ENCODE measurements at places on chromosomes 12 and 14.

GRCh38 chr14:77061630-77062257, 33.2 kb upstream of the IRF2BPL start:
- DNase-seq, result no peak

DNA sequence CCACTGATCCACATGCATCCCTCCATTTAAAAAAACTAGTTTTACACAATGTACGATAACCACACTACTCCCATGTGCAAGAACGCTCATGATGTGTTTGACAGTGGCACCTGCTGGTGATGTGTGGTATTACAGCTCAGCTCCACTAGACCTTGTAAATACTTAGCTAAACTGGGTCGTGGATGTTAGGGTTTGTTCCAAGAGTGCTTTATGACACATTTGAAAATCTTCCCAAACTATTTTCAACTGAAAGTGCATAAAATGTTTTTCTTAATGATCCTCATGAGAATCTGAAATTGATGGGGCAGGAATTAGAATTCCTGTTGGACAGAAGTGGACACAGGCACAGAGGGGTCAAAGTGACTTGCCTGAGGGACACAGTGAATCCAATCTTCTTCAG, 99.2 kb downstream of the SCARB1 start:
- DNase-seq, result no peak

GRCh38 chr12:69065775-69066174, 132.8 kb upstream of the CPM start:
- DNase-seq, result no peak

DNA sequence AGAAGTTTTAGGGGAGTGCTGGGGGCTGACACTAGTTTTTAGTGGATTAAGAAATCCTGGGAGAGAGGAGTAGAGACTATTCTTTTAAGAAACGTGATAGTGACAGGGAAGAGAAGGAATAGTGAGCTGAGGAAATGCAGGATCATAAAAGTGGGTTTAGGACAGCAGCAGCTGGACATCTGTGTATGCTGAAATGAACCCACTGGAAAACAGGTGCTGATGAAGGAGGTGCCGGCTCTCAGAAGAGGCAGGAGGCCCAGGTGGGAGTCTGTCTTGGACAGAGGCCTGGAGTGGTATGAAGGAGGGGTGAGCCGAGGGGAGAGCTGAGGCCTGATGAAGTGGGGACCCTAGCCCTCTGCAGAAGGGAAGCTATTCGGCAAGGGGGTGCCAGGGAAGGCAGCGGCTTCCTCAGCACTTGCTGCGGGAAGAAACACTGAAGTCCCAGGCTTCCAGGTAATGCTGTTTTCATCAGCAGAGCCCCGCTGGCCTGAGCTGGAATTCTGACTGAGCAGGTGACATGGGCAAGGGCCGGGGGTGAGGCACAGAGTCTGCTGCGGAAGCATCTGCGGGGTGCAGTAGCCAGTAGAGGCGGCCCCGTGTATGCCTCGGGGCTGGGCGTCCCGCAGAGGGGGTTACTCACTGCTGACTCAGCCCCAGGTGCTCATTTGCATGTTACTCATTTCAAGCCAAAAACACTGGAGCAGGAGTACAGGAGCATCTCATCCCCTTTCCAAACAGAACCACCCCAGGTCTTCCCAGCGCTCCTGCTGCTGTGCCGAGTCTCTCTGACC, 89.7 kb downstream of the TMCC3 start:
- DNase-seq, result no peak

- DNase-seq, result no peak
Observed at GRCh38 chr12:39224971-39225370, 217.9 kb downstream of the KIF21A start.

DNA sequence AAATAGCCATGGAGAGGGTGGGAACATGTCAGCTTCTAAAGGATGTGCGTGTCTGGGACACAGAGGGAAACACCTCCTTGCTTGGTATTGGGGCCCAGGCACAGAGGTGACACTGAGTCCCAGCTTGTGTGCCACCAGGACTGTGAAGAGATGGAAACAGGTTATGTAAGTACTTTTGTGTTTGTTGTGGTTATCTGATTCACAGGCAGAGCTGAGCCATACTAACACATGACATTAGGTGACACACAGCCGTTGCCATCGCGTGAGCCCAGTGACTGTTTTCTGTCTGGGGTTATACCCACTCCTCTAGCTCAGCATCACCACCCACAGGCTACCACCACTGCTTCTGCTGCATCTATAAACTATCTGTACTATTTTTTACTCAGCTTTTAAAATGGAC, 12.1 kb upstream of the FLVCR2 start:
- no peak for DNase-seq

DNA sequence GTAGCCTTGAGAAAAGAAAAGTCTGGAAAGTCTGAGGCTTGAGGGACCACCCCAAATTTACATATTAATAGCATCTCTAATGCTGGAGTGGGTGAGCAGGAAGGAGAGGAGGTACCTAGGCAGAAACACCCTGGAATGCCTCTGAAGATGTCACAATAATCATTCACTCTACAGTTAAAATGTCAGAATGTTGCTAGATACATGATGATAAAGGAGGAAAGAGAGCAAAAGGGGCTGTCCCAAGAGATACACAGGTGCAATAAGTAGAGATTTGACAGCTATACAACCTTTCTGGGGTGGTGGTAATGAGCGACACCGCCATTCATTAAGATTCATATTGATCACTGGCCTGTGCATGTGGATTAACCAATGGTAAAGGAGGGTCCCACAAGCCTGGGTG, 540.5 kb upstream of the FBXO33 start:
- DNase-seq, result no peak

DNA sequence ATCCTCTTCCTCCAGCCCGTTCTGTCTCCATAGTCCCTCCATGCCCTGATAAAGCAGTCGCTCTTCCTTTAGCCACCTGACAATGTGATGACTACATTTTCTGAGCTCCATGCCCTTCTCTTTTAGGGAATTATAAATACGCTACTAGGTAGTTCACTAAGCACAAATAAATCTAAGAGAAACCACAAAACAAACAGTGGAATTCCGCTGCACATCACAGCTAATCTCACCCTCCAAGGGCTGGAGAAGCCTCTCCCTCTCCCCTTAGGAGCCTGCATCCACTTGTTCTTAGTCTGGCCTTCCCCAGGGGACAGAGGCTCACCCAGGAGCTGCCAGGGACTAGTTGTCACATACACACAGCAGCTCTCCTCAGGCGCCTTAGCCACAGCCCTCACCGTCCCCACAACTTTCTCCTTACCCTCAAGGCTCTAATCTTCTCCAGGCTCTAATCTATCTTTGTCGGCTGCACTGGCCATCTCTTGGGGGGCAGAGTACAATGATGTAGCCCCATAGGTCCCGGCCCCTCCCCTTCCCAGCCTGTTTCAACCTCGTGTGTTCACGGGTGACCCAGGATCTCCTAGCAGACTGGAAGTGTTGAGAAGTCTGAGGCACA, 55.9 kb upstream of the GPR68 start:
- DNase-seq, result no peak

- no peak for DNase-seq
Observed at GRCh38 chr12:75011120-75011519, 198.5 kb downstream of the KCNC2 start.

DNA sequence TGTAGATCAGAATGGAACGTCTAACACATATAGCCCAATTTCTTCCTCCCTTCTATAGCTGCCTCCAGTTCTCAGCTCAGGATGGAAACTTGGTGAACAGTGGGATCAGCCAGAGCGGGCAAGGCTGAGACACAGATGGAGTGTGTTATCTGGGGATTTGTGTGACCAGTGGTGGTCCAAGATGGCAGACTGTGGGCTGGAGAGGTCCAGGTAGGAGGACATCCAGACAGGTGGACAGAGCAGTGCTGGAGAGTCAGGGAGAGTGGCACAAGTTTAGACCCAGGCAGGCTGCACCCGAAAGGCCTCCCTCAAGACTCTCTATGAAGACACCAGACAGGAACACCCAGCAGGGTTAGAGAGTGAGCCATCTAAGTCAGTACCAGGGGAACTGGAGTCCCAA, 116.1 kb upstream of the CPSF6 start:
- no peak for DNase-seq

GRCh38 chr12:78870539-78870938, 6.0 kb downstream of the SYT1 start:
- no peak for DNase-seq

- no peak for DNase-seq
Observed at GRCh38 chr14:105192866-105193731, 12.0 kb upstream of the NUDT14 start.

DNA sequence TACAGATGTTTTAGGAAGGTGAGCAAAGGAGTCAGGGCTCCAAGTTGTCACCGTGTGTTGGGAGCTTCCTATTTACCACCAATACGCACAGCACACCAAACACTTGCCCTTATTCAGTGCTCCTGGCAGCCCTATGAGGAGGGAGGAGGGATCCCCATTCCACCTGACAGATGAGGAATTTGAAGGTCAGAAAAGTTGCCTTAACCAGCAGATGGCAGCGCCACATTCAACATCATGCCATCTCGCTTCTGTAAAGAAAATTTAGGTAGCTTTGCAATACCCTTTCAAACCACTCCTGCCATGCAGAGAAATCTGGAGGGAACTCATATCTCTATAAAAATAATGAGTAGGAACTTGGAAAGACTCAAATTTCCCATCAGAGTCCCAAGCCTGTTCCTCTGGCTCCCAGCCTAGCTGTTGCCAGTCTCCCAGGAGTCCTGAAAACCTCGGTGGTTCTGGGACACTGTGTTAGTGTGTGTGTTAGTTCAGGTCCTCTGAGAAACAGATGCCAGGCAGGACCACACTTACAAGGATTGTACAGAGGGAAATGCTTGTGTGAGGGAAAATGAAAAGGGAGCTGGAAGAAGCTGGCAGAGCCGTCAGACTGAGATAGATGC, 410.5 kb downstream of the MED13L start:
- DNase-seq, result no peak

GRCh38 chr14:24135584-24135833, 485 bp upstream of the PSME1 start:
- no peak for DNase-seq

DNA sequence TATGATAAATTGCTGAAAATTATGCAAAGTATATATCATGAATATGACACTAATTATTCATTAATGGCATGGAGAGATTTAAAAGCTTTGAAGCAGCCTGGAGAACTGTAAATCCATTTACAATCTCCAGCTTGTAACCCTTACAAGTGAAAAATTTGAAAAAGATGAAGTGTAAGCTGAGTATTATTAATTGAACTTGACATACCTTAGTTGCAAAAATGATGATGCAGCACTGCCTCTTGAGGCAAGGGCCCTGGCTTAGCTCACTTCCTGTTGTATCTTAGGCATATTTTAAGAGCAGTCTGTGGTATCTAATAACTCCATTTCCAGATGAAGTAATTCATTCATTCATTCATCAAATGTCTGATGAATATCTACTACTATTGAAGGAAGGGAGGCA, 158.6 kb downstream of the ANO4 start:
- no peak for DNase-seq

DNA sequence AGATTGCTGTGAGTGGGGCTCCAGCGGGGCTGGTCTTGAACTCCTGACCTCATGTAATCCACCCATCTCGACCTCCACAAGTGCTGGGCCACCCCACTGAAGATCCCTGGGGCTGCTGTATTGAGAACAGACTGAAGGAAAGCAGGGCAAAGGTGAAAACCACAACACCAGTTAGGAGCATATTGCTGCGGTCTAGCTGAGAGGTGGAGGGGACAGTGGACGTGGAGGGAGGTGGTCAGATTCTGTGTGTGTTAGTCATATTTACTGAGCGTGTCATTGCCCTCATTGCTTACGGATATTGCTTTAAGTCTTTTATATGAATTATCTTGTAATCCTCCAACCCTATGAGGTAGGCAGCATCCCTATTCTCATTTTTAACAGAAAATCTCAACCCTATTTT, 69.0 kb upstream of the OVCH1 start:
- no peak for DNase-seq

- no peak for DNase-seq
Observed at GRCh38 chr12:125999628-126000027, 934.4 kb downstream of the AACS start.

- DNase-seq, result no peak
Observed at GRCh38 chr14:38107216-38107631, 100.5 kb upstream of the SSTR1 start.

- DNase-seq, result no peak
Observed at GRCh38 chr14:62691647-62692489, 353.4 kb downstream of the KCNH5 start.

DNA sequence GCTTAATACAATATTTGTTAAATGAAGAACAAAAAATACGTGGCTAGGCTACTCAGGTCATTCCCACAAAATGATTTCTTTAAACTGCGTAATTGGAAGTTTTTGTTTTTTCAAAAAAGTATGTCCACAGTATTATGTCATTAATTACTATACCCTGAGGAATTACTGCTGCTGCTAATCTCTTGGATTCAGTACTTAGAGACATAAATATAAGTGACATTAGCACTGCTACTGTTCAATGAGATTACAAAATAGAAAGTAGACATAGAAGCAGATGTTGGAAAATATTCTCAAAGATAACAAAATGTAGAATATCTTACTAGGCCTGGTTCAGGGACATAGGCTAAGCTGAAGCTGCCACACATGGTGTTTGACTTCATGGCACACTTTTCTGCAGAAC, 36.3 kb downstream of the HMGA2 start:
- no peak for DNase-seq

- DNase-seq, result no peak
Observed at GRCh38 chr12:96183734-96184370, 10.3 kb upstream of the ELK3 start.

- DNase-seq, result no peak
Observed at GRCh38 chr14:51520087-51520486, 131.6 kb upstream of the FRMD6 start.

- DNase-seq, result no peak
Observed at GRCh38 chr14:101737414-101738339, 23.8 kb upstream of the PPP2R5C start.

- no peak for DNase-seq
Observed at GRCh38 chr12:38538319-38538718, 221.7 kb downstream of the ALG10B start.

GRCh38 chr12:14514154-14514842, 53.4 kb downstream of the PLBD1 start:
- DNase-seq, result no peak

GRCh38 chr14:74838166-74838565, 37.8 kb downstream of the PROX2 start:
- DNase-seq, result no peak

DNA sequence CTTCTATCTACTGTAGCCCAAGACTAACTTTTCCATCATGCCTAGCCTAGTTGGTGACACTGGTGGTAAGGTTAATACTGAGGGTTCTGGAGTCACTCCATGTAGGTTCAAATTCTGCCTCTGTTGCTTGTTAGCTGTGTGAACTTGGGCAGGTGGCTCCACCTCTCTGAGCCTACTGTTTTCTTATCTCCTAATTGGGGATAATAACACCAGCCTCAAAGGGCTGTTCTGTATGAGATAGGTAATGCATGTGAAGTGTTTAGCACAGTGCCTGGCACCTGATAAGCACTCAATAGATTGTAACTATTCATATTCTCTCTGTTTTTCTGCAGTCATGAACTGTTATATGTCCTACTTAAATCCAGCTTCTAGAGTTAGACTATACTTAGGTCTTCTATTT, 17.5 kb upstream of the SPPL3 start:
- no peak for DNase-seq

GRCh38 chr14:33569821-33570687, 380.8 kb downstream of the EGLN3 start:
- no peak for DNase-seq

All from T-helper 17 cell (primary cell).